ENCODE measurements at places on chromosomes 11 and 22.

DNA sequence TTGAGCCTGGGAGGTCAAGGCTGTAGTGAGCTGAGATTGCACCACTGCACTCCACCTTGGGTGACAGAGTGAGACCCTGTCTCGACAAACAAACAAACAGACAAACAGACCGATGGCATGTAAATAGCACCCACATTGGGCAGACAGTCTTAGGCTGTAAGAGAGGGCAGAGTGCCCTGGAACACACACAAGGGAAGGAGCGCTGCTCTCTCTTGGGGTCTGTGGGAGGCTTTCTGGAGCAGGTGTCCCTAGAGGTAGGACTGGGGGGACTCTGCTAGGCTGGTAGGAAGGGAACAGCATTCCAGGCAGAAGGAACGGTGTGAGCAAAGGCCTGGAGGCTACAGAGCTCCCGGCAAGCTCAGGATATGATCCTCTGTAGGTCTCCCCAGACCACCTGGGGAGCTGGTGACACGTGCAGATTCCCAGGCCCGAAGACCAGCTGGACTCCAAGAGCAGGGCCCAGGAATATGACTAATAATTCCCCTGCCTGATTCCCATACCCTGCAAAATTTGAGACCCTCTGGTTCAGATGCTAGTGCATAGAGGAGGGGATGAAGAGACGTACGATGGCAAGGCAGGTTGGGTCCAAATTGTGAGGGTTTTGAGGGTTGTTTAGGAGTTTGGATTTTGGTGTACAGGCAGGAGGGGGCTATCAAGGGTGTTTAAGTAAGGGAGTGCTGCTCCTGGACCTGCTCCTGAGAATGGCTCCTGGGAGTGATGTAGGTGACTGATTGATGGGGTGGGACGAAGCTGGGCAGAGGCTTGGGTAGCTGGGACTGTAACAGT, 11.6 kb downstream of the SMIM38 start:
- DNase-seq: no peak

DNA sequence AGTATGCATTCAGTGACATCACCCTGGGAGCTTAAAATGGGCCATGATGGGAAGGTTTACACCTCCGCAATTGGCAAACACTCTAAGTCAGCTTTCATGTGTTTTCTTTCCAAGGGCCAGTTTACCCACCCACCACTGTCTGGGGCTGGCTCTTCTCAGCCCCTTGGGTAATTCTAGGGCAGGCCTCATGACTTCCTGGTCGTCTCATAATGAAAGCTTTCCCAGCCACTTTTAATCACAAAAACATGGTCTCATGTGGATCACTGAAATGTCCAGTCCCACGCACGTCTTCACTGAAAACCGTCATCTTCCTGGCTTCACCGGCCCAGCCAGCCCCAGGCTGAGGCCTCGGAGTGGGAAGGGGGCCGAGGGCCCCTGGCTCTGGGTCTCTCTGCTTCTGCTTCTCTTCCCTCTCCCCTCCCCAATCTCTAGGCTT, 58.5 kb upstream of the ANO1 start:
- no peak for DNase-seq

GRCh38 chr11:9876331-9876730, 212.5 kb downstream of the SWAP70 start:
- DNase-seq: no peak

DNA sequence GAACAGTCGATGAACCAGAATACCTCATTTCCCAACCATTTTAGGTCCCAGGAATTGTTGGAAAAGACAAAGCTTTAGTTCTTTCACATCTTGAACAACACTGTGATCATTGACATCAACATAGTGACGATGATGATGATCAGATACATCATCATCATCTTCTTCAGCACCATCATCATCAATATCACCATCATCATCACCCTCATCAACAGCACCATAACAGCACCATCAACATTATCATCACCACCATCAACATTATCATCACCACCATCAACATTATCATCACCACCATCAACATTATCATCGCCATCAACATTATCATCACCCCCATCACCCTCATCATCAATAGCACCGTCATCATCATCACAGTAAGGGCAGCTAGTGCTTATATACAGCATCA, 8.8 kb downstream of the SCUBE1 start:
- no peak for DNase-seq

GRCh38 chr11:129894278-129895125, 876 bp downstream of the NFRKB start:
- DNase-seq: no peak

Data from stimulated activated CD4-positive, alpha-beta T cell treated with anti-CD3 and anti-CD28 coated beads, Interleukin-1b, Interleukin-23, amount 100 ng/mL, for 4 hours (primary cell).